Hypothalamus (tissue), 51 donors: ENCODE measurements at places on chromosomes 7 and 10.
A peak's percentile ranks its signal among the peaks of the same experiment; 100 is the strongest.

DNA sequence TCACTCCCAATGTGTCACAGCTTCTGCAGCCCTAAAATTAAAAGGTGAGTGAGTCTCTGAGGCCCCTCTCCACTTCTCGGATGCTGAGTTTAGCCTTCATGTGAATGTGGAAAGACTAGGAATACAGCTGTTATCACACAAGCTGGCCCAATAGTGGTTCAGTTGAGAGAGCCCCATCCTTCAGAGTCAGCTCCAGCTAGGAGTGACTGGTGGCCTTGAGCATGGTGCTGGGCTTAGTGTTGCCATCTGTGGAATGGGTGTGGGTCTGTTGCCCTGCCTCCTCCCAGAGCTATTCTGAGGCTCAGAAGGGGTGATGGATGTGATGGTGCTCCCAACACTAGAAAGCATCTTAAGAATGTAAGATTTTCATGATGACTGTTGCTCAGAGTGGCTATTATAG lies 55.8 kb downstream of the FIGNL1 start:
- no peak for DNase-seq

DNA sequence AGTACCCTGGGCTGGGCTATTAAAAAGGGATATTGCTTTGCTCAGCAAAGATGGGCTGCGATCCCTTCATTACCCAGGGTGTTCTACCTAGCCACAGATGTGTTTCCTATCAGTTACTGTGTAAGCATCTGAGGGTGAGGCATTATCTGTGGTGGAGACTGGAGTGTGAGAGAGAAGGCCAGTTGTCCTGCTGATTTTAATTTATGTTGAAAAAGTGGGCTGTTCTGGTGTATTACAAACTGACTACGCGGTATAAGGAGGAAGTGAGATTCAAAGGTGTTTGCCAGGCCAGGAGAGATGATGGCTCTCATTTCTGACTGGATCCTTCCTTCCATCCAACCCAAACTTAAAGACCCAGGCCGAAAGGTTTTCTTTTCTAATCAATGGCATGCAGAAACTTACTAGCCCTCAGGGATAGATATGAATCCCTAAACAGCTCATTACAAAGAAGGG lies 7.6 kb downstream of the TCF7L2 start:
- no peak for DNase-seq

DNA sequence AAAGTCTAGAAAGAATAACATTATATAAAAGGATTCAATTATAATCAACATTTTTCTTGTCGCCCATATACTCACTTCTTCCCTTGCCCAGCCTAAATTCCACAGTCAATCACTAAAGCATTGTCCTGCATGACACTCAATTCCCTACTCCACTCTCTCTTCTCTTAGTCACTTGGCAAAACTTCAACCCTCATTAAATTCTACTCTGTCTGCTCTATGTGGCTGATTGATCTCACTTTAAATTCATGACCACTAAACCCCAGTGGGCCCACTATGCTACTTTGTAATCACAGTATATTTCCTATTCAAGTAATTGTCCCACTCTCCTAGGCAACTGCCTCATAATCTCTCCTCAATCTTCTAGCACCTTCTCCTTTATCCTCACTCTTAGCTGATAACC lies 54.1 kb downstream of the MTERF1 start:
- DNase-seq = no peak

GRCh38 chr10:132392184-132392800 lies 4.7 kb upstream of the PWWP2B start:
- DNase-seq = no peak

- DNase-seq = peak; percentile 84
These were observed 8.2 kb downstream of the TACR2 start for GRCh38 chr10:69408318-69409175.

- no peak for DNase-seq
These were observed 67.7 kb downstream of the DGKB start for GRCh38 chr7:14834883-14835282.

- DNase-seq = no peak
These were observed 806 bp upstream of the VIPR2 start for GRCh38 chr7:159145490-159145855.

DNA sequence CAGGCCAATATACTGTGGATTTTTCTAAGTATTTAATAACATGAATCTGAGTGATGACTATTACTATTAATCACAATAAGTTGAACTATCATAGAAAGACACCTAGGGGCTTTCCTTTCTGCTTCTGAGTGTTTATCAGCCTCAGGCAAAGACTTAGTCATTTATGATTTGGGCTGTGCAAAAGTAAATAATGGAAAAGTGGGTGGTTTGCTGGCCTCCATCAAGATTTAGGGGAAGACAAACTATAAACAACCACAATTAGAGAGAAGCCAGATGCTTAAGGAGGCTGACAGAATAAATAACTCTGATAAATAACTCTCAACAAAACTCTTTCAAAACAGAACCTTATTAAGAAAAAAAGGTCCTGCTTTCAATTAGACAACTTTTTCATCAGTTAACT lies 64.7 kb downstream of the MACC1 start:
- no peak for DNase-seq
